SK-N-SH treated with all-trans-retinoic acid at 6 μM for 48 hours (cell line): ENCODE measurements at places on chromosomes 2 and 18.

- ATAC-seq = no peak
These were observed 239.0 kb upstream of the APCDD1 start for GRCh38 chr18:10215446-10215845.

DNA sequence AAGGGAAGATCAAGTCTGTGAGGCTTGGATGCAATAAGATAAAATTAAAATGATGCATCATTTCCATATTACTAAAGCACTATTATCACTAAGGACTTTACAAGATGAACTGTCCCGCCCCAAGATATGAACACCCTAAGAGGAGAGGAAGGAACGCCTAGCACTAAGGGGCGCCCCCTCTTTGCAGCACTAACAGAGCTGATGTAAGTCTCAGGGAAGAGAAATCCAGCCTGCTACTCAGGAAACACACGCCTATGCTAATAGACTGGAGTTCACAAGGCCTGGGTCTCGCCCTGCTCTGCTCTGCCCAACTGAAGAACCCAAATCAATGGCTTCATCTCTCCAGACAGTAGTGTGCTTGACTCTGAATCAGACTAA, 6.1 kb downstream of the INO80C start:
- no peak for ATAC-seq

- no peak for ATAC-seq
These were observed 81.1 kb upstream of the ZNF397 start for GRCh38 chr18:35159782-35160181.

DNA sequence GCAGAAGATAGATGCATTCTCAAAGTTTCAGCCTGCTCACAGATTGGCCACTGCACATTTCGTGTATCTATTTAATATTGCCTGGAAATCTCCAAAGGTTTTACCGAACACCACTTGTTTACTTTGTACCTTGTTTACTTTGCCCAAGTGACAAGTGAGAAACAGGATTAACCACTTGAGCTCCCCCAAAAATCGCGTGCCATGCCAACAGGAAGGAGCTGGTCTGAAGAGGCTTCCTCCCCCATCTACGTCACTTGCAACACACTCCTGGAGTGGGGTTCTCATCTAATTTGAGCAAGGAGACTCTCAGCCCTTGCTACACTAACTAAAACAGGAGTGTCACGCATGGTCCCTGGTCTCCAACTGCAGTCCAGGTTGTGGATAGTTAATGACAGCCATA, 212.5 kb upstream of the TMEM200C start:
- ATAC-seq = no peak

GRCh38 chr2:190060019-190060418, 2.5 kb downstream of the MSTN start:
- ATAC-seq = no peak

DNA sequence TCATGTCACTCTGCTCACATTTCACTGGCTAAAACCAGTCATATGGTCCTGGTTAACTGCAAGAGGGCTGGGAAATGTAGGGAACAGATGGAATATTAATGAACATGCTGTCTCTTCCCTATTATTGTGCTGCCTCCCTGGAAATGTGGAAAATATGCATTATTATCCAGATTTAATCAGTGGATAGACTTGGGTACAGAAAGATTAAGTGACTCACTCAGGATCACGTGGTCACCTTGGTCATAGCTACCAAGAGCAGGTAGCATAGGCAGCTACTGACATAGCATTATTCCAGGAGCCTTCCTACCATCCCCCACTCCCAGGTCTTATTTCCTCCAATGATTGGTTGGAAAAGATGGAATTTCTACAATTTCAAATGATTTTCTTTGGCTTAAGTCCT, 141.1 kb downstream of the HRH4 start:
- no peak for ATAC-seq

GRCh38 chr18:11251891-11252270, 102.5 kb upstream of the PIEZO2 start:
- no peak for ATAC-seq

DNA sequence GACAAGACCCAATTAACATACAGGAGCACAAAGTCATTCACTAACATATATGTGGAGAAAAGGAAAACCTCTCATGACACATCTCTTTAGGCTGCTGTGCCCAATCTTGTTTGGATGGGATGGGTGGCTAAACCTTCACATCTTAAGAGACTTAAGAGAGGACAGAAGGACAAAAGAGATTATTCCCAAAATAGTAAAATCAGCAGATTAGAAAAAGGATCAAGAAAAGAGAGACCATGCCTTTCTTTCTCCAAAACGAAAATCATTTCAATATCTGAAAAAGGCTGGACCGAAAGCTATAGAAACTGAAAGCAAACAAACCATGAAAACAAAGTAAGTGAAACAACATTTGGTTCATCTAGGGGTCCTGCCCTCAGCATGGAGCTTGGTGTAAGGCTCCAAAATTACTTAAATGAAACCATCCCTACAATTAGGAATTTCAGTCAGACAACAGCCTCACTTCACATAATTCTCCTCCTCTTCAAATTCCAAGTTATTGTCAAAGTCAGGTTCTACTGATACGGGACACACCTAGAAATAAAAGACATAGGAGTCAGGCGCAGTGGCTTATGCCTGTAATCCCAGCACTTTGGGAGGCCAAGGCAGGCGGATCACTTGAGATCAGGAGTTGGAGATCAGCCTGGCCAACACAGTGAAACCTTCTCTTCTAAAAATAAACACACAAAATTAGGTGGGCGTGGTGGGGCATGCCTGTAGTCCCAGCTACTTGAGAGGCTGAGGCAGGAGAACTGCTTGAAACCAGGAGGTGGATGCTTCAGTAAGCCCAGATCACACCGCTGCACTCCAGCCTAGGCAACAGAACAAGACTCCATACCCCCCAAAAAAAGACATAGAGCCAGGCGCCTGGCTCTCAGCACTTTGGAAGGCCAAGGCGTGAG, 5.2 kb downstream of the STARD7 start:
- no peak for ATAC-seq

- peak; percentile 6; the same call in 2 of the 3 replicates for ATAC-seq
These were observed 50.8 kb upstream of the RASGRP3 start for GRCh38 chr2:33425586-33426031.

GRCh38 chr2:10774394-10774793, 38.2 kb downstream of the PDIA6 start:
- ATAC-seq = no peak; the same call in 2 of the 3 replicates

GRCh38 chr2:10410001-10410822, 37.9 kb downstream of the ODC1 start:
- no peak for ATAC-seq

GRCh38 chr2:25313711-25314513, 27.8 kb downstream of the DNMT3A start:
- no peak for ATAC-seq

- ATAC-seq = no peak
These were observed 84.4 kb downstream of the EHBP1 start for GRCh38 chr2:62789918-62790317.

DNA sequence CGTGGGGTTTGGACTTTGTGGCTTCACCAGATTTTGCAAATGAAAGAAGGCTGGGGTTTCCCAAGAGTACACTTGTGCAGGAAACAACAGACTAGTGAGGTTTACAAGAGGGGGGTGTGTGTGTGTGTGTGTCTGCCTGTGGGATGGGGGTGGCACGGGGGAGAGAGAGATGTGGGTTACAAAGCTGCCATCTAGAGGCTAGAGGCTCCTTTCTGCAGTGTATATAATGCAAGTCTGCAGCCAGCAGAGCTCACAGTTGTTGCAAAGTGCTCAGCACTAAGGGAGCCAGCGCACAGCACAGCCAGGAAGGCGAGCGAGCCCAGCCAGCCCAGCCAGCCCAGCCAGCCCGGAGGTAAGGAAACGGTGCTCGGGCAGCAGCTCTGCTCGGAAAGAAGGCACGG, at the start of gene ACKR3:
ACKR3 (plus strand) TSS at position 253 of the 401 bp plus-strand sequence. CDS start 10,641 bp downstream, outside the sequence.
- peak; percentile 82 for ATAC-seq

DNA sequence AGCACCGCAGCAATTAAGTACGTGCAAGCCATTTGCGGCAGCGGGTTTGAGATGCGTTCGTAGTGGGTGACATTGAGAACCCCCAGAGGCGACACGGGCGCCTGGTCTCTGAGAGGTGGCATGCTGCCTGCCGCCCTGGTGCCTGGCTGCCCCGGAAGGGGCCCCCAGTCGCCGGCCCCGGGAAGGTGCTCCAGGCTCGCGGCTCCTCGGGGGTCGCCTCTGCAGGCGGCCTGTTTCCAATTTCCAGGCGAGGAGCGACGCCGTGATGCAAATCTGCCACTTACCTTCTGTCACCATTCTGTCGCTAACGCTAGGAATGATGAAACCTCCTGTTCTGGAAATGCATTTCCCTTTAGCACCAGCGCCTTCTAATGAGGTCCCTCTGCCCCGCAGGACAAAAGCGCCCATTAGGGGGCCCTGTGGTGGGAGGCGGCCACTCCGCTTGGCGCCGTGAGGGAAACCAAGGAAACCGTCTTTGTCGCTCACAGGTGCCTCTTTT, 13.0 kb downstream of the KIF5C start:
- ATAC-seq = peak; percentile 72

- no peak for ATAC-seq
These were observed 178.3 kb upstream of the DSEL start for GRCh38 chr18:67694787-67695186.

DNA sequence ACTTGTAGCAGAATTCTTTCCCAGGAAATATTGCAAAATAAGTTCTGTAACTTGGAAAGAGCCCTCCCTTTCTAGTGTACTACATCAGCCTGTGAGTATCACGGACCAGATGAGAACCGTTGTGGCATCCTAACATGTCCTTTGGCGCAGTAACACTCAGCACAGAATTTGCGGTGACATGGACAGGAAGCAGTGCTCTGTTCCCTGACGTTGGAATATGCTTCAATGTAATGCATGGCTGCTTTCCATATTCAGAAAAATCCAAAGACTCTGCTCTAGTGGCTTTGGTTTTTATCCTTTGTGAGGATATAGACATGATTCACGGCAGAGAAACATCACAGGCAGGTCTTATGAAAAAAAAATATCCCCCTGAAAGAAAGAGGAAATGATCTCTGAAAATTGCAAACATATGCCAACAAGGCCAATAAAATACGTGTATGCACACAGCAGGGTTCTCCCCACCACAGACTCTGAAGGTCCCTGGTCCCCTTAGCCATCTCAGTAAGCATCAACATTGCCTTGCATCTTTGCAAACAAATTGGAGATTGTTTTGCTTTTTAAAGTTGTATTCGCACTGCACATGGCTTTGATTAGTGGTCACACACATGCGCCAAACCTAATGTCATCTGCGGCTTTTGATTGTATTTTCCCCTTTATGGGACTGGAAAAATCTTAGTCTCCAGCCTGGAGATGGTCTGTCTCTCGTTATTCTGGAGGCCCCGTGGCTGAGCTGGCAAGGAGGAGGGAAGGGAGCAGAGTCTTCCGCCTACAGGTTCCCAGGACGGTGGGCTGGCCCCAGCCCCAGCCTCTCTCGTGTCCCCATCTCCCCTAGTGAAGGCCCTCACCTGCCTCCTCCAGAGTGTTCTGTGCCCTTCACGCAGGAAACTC, 122.9 kb downstream of the COPS8 start:
- peak; percentile 84 for ATAC-seq

- peak; percentile 82 for ATAC-seq
These were observed 12.6 kb upstream of the KCMF1 start for GRCh38 chr2:84958135-84959059.

- no peak for ATAC-seq
These were observed 53.2 kb upstream of the ADAM23 start for GRCh38 chr2:206390181-206390580.

- peak; percentile 46; the same call in 2 of the 3 replicates for ATAC-seq
These were observed 149.3 kb upstream of the ALPP start for GRCh38 chr2:232228971-232229894.

GRCh38 chr2:111121028-111121827, 514 bp downstream of the BCL2L11 start:
- ATAC-seq = peak; percentile 20

DNA sequence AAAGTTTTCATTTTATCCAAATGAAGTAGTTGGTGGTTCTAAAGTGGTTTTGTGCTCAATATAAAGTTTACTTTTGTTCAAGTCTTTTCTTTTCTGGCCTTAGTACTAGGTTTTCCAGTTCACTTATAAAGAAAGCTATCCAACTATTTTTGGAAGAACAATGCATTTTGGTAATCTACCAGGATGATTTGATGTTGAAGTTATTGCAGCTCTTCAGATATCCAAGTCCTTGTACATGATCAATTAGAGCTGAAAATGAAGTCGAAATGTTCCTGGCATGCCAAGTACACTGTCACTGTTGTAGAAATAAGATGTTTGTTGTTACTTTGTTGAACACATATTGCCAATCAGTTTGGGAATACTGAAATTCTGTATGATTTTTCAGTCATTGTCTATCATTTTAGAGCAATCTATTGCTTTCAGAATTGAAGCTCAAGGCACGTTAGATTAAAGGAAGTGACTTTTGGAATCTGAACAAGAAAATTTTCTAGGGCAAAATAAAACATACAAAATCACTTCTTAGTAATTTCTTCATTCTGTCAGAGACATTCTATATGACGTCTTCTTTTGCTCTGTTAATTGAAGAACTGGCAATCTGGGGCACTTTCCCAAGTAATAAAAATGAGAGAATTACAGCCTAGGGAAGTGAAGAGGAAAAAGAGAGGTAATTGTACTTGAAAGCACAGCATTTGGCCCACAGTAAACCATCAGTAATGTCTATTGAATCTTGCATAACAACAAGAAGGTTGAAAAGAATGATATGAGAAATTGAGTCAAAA, 232.3 kb downstream of the MREG start:
- no peak for ATAC-seq

DNA sequence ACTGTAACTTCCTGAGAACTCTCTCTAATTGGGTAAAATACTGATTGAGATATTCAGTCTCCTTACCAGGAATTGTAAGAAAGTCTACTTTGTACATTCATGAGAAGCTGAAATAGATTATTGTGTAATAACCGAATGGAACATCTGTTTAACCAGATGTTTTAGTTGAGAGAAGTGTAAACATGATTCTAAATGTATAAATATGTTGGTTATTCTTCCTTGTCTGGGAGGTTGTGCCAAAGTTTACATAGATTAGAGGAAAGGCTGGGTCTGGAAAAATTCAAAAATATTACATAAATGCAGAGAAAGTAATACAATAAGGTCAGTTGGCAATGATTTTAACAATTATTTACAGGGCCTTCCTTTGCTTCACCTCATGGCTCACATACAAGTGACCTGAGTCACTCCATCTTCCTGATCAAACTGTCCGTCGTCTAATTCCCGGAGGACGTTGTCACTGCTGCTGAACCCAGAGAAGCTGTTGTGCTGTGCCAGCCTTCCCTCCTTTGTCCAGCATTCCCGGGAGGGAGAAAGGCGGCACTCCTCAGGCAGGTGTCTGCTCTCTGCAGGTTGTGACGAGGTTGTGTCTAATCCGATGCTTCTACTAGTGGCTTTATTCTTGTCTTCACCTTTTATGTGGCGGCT, 55.9 kb downstream of the MOB4 start:
- no peak for ATAC-seq

DNA sequence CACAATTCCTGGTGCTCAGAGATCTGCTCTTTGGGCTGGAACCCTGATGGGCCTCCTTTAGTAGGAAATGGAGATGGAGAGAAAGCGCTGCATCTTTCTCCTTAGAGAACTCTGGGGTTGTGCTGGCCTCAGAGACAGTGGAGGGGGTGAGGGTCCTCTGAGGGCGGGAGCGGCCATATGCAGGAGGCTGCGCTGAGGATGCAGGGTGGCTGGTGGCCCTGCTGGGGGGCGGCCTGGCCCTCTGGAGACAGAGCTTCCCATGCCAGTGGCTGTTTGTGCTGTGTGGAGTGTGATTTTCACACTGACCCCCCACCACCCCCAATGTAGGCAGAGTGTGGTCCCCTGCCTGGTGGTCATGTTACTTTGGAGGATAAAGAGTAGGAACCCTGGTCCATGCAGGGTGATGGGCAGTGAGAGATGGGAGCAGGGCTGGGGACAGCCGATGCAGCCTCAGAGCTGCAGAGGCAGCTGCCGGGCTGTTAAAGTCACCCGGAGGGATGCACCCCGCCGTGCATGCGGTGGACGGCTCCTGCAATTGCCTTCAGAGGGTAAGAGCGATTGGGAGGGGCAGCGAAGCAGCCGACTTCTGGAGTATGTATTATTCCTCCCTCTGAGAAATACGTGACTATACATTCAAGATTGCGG, 194.6 kb downstream of the FAM210A start:
- no peak for ATAC-seq
